ENCODE measurements at places on chromosomes 3 and 15. TPM values are rescaled to one million over a fixed set of nuclear protein-coding genes. Genes with fewer than 3 reads are reported as not detected.

DNA sequence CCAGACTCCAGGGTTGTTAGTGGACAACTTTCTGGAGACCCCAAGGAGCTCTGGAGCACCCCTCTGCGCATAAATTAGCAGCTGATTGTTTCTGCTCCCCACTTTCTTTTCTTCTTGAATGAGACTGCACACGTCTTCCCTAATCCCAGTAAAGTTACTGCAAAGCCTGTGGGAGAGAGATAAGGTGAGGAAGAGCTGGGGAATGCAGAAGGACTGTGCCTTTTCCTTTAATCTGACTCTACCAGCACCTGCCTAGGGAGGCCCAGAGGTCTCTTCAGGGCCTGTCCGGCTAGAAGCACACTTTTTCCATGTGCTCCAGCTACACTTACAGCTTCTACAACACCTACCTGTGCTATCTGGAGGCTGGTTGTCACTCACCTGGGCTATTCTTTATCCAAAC is 143.8 kb downstream of the KCNMB2 start:
- no peak overlapping the region for H3K4me3 ChIP-seq
- H3K4me1 ChIP-seq: no peaks in the 10 kb centered on the region
- no peaks in the 10 kb centered on the region for H3K27me3 ChIP-seq
- no peaks in the 10 kb centered on the region for H3K36me3 ChIP-seq
- no peak for DNase-seq

Gene PRR23B
- not detected for polyA plus RNA-seq

Gene PEX5L
- not detected for polyA plus RNA-seq

DNA sequence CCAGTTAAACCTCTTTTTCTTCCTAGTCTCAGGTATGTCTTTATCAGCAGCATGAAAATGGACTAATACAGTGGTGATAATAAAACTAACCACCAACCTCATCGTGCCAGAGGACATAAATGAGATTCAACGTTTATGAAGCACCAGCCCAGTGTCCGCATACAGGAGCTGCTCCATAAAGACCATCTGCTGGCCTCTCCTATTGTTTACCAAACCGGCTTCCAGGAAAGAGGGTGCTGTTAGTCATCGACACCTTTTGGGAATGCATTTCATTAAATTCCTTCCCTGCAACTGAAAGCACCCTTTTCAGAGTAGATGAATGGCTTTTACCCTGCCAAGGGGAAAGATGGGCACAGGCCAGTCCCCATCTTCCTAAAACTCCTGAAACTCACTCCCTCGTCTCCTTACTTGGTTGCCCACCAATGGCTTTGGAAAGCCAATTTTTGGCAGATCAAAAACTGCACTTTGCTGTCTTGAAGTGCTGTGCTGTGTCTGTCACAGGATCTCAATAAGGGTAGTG is 122.1 kb downstream of the AQP9 start:
- H3K27ac ChIP-seq: no peak overlapping the region
- H3K4me3 ChIP-seq: no peak overlapping the region
- no peaks in the 10 kb centered on the region for H3K36me3 ChIP-seq
- H3K4me1 ChIP-seq: no peaks in the 10 kb centered on the region
- DNase-seq: no peak
- H3K27me3 ChIP-seq: no peaks in the 10 kb centered on the region

Gene DENND4A
- 14.9 TPM for polyA plus RNA-seq

GRCh38 chr3:180180795-180181194 is 144.1 kb upstream of the PEX5L start:
- H3K4me3 ChIP-seq: no peak overlapping the region
- no peak for DNase-seq
- no peaks in the 10 kb centered on the region for H3K4me1 ChIP-seq
- H3K27me3 ChIP-seq: no peaks in the 10 kb centered on the region
- no peaks in the 10 kb centered on the region for H3K36me3 ChIP-seq

Gene GPR149
- polyA plus RNA-seq: not detected

Gene CYFIP1
- 0.40 TPM for polyA plus RNA-seq

Gene P3H2
- not detected for polyA plus RNA-seq

DNA sequence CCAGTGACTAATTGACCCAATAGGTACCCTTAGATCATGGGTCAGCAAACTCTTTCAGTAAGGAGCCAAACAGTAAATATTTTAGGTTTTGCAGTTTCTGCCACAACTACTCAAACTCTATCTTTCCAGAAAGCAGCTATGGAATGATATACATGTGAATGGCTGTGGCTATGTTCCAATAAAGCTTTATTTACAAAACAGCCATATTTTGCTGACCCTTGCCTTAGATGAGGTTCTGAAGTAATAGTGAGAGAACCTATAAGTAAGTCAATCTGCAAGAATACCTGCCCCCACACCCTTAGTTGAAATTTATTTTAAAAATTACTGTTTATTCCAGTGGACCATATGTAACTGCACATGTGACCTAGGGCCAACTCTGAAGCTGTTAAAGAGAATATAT is 134.0 kb downstream of the CMSS1 start:
- DNase-seq: no peak
- H3K27me3 ChIP-seq: no peaks in the 10 kb centered on the region
- H3K27ac ChIP-seq: no peak overlapping the region

DNA sequence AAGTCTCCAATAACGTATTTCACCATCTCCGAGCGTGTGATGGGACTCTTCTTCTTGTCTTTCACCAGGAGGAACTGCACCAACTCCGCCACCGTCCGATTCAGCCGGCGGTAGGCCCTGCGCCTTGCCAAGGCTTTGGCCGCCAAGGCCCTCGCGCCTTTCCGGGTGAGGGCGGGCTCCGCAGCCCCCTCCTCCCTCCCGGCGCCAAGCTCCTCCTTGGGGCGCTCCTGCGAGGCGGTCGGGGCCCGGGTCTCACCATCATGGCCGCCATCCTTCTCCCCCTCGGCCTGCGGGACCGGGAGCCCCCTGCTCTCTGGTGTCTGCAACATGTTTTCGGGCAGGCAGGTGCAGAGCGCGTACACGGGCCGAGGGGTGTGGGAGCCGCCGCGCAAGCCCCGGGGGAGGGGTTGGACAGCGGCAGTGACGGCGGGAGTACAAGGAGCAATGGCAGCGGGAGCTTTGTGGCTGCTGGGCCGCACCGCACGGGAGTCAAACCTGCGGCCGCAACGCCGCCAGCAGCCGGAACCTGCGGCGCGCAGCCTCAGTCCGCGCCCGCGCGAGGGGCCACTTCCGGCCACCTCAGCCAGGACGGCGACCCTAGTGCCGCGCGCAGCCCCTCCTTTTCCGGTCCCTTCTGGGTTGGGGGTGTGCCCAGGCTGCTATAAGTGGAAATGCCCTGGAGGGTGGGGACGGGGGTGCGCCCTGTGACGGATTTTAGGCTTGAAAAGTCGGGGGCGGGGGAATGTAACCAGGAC is at the start of gene MAGEF1:
Gene MAGEF1 (minus strand): TSS at position 572 of the 755 bp plus-strand sequence. CDS start 243 bp downstream, at position 329.
- peak within 1 kb of the TSS; percentile 77 for H3K27ac ChIP-seq
- no peaks in the 10 kb centered on the region for H3K27me3 ChIP-seq
- H3K4me1 ChIP-seq: peaks cover 10% of the 10 kb centered on the region

- no peak overlapping the region for H3K4me3 ChIP-seq
- no peak overlapping the region for H3K27ac ChIP-seq
- no peaks in the 10 kb centered on the region for H3K27me3 ChIP-seq
- no peak for DNase-seq
- H3K36me3 ChIP-seq: no peaks in the 10 kb centered on the region
- no peaks in the 10 kb centered on the region for H3K4me1 ChIP-seq
These were observed 137.9 kb upstream of the LRIG1 start for GRCh38 chr3:66638717-66639116.

DNA sequence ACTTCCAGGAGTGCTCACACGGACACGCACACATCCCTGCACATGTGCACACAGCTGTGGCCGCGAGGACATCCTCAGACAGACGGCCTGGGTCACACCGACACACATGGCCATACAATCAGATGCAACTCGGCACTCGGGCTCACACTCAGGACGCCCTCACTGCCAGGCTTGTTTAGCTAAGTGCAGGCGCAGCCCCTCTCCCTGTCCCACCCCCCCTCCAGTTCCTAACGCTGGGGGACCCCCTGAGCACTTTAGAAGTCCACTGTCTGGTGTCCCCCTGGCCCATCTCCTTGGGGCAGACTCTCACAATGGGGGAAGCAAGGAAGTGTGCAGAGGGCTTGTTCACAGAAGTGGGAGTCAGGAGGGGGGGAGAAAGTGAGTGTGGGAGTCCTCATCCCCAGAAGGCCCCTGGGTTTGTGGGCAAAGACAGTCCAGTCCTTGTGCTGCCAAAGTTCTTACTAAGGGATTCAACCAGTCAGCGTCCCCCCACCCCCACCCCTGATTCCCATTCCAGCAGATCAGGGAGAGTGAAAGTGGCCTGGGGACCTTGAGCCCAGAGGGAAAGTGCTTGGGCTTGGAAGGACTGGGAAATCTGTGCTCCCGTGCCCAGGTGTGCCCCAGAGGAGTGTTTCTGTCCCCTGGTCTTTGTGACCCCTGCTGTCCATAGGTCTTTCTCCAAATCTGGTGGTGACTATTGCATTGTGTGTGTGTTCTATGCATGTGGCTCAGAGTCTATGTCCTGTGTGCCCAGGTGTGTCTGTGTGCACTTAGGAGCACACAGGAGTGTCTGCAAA is 767 bp upstream of the GATA2 start:
- peak; percentile 14 for DNase-seq
- H3K27ac ChIP-seq: no peak overlapping the region
- H3K36me3 ChIP-seq: no peaks in the 10 kb centered on the region
- H3K27me3 ChIP-seq: peaks cover 12% of the 10 kb centered on the region

GRCh38 chr15:100759698-100760356 is 119.8 kb upstream of the ALDH1A3 start:
- no peak overlapping the region for H3K27ac ChIP-seq
- H3K36me3 ChIP-seq: no peaks in the 10 kb centered on the region
- DNase-seq: no peak
- no peaks in the 10 kb centered on the region for H3K27me3 ChIP-seq

GRCh38 chr3:134652409-134652831 is 1.6 kb upstream of the KY start:
- H3K4me1 ChIP-seq: no peaks in the 10 kb centered on the region
- H3K27me3 ChIP-seq: no peaks in the 10 kb centered on the region
- H3K4me3 ChIP-seq: no peak overlapping the region
- H3K36me3 ChIP-seq: no peaks in the 10 kb centered on the region

Gene SLC28A1
- not detected for polyA plus RNA-seq

GRCh38 chr3:13002398-13003124 is 70.7 kb downstream of the IQSEC1 start:
- H3K27ac ChIP-seq: no peak overlapping the region
- peaks cover 57% of the 10 kb centered on the region for H3K4me1 ChIP-seq
- H3K4me3 ChIP-seq: no peak overlapping the region
- H3K27me3 ChIP-seq: no peaks in the 10 kb centered on the region

Gene JAGN1
- 54.5 TPM for polyA plus RNA-seq

DNA sequence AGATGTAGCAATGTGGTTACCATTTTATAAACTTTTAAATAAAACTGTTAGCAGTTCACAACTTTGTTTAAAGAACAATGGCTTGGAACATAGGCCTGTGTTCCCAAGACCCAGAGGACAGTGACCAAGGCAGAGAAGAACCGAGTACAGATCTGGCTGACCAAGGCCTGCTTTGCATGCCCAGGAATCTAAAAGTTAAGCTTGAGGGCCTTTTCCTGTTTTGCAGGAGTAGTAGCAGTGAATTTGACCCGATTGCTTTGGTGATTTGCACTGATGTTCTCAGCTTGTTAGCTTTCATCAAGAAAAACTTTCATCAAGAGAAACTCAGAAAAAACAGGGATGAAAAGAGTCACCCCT is 9.9 kb downstream of the FILIP1L start:
- no peak overlapping the region for H3K27ac ChIP-seq
- no peaks in the 10 kb centered on the region for H3K27me3 ChIP-seq
- no peak overlapping the region for H3K4me3 ChIP-seq
- DNase-seq: no peak
- no peaks in the 10 kb centered on the region for H3K36me3 ChIP-seq
- H3K4me1 ChIP-seq: no peaks in the 10 kb centered on the region

DNA sequence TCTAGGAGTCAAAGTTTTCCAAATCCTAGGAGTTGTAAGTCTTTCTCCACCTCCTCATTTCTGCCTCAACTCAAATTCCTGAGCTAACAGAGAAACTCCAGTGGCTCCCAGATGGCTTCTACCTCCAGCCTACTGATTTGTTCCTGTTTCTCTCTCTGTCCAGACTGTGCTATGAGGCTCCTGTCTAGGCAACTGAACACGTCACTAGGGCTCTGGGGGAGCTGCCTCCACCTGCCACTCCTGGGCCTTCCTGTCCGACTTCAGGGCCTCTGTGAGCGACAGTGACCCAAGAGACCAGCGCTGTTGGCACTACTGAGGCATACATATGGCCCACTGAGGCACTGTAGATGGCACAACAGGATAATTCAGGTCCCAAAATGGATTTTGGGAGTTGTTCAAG is 71.4 kb downstream of the EXOG start:
- H3K4me1 ChIP-seq: no peaks in the 10 kb centered on the region
- H3K36me3 ChIP-seq: no peaks in the 10 kb centered on the region
- H3K27me3 ChIP-seq: no peaks in the 10 kb centered on the region
- H3K27ac ChIP-seq: no peak overlapping the region
- no peak overlapping the region for H3K4me3 ChIP-seq

DNA sequence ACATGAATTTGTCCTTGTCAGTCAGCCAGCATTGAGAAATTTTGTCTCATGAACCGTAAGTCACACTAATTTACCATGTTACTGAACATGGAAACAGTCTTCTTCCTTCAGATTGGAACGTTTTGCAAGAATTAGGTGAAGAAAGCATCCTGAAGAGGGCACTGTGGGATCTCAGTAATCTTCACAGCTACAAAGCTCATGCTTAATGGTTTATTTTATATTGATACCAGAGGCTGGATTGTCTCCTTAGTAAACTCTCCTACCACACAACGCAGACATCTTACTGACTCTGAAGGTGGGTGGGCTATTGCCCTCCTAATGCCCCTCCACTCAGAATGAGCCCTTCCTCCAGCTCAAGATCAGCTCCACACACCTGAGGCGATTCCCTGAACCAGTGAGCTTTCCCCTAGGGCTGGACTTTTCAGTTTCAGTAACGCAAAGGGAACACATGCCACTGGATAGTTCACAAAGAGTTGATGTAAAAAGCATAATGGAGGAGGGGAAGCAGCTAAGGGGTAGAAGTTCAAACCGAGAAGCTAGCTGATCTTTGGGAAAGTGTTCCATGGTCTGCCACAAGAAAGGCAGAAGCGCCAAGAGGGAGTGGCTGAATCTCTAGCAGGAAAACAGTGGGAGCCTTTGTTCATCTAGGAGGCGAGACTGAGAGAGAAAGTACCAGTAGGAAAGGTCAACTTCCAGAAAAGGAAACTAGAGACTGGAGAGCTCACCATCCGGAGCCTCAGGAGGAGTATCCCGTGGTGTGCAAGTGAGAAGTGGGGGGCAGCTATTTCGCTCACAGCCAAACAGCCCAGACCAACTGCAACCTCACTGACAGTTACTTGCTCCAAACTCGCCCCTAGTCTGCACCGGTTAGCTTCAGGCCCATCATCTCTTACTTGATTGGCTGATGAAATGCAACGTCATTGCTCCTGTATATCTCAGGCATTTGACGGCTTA is at the start of gene SLC9C1:
Gene SLC9C1 (minus strand): TSS at position 849 of the 954 bp plus-strand sequence. CDS start 7,425 bp downstream, outside the sequence.
- DNase-seq: peak; percentile 49
- H3K27me3 ChIP-seq: no peaks in the 10 kb centered on the region
- H3K4me1 ChIP-seq: no peaks in the 10 kb centered on the region
- no peak within 1 kb of the TSS for H3K27ac ChIP-seq
- H3K4me3 ChIP-seq: peak within 1 kb of the TSS; percentile 25
- no peaks in the 10 kb centered on the region for H3K36me3 ChIP-seq

Gene HTR3E
- polyA plus RNA-seq: not detected
